ENCODE measurements at places on chromosomes 13 and 19. TPM values are rescaled to one million over a fixed set of nuclear protein-coding genes. Genes with fewer than 3 reads are reported as not detected.
A peak's percentile ranks its signal among the peaks of the same experiment; 100 is the strongest.

- peak; percentile 61 for DNase-seq
Measured at GRCh38 chr13:113584205-113584869, at the start of gene TFDP1. Gene TFDP1, plus strand, starts transcription at chr13:113584753. Its CDS starts 1,085 bp downstream, at chr13:113585838.

DNA sequence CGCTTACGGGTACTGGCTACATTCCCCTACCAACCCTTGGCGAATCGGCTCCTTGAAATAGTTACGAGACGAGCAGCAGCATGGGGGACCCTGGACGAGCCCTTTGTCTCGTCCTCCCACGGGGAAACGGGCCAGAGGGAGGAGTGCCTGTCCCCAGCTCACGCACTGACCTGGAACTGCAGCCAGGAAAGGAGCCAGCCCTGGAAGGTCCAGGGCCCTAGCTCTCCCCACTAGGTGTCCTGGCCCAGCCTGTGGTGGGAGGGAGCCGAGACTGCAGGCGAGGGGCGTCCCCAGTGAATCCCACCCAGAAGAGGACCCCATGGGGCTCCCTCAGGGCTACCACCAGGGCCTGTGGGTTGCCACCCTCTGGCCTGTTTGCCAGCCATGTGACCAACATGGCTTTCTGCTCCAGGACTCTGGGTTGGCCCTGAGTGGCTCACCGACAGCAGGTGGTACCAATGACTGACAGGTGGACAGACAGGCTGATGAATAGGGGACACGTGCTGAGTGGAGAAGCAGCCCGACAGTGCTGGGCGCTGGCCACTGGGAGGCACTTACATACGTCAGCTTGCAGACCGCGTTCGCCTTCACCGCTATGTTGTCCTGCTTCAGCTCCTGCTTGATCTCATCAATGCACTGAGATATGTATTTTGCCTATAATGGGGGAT is 13.2 kb downstream of the AP3D1 start:
- no peak for DNase-seq

- DNase-seq, result no peak
Measured at GRCh38 chr13:80371840-80372509, 31.0 kb upstream of the SPRY2 start.

DNA sequence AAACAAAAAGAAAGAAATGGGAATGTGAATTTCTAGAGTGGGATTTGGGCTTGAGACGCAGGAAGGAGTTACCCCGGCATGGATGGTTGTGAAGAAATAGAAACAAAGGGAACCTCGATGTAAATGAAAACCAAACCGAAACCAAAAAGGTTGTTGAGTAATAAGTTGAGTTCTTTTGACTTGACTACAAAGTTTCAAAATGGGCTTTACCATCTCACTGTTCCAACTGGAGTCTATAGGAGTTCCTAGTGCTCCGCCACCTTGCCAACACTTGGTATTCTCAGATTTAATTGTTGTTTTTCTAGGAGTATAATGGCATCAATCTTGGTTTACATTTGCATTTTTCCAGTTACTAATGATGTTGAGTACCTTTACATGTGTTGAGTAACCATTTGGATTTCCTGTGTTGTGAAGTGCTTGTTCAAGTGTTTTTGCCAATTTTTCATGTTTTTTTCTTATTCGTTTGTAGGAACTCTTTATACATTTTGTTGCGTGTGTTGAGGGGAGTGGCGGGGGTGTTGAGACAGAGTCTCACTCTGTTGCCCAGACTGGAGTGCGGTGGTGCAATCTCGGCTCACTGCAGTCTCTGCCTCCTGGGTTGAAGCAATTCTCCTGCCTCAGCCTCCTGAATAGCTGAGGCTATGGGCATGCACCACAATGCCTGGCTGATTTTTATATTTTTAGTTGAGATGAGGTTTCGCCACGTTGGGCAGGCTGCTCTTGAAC is 9.2 kb downstream of the UBE2S start:
- DNase-seq, result no peak

GRCh38 chr19:16586991-16587832 is 15.0 kb upstream of the SLC35E1 start:
- DNase-seq, result no peak

- no peak for DNase-seq
Measured at GRCh38 chr19:18955042-18955441, 14.0 kb upstream of the HOMER3 start.

DNA sequence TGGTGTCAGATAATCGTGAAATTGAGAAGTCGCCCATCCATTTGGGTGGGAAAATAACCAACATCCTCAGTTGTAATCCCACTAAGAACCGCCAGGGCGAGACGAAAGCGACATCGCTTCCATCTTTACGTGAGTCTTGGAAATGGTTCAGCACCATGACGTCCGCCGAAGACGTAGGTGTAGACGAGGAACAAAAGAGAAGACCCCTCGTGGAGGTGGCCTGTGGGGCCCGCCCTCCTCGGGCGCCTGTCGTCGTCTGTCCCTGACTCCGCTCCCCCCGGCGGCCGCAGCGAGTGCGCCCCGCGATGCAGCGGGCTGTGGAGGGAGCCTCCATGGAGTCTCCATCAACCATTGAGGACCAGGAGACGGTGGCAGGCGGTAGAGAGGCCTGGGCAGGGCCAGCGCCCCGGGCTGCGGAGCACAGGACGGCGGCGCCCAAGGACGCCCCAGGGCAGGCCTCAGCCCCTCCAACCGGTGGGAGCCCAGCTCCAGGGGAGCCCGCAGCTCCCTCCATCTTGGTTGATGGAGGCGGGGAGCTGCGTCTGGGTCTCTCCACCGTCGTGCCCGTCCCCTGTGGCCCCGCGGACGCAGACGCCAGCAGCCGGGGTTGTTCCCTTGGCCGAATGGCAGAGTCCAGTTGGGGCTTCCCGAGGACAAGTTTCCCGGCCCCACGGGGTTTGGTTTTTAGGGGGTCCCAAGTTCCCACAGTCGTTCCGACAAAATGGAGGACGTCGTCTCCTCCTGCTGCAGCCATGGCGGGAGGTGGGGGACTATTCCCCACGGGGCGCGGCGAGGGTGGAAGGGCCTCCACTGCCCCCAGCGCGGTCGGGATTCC is 990 bp upstream of the ZMYM2 start:
- peak; percentile 89 for DNase-seq

DNA sequence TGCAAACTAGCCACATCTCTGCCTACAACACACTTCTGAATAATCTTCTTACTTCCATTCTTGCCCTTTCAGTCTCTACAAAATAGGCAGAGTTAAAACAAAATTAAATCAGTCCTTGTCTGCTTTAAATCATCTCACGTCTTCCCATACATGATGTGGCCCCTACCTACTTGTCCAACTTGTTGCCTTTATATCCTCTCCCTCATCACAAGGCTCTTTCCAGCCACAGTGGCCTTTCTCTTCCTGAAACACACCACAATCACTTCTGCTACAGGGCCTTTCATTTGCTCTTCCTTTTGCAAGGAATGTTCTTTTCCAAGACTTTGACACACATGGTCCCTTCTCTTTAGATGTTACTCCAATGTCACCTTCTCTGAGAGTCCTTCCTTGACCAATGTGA is 1.7 kb downstream of the RBM26 start:
- DNase-seq, result no peak

GRCh38 chr13:41674246-41674645 is 216.9 kb downstream of the RGCC start:
- DNase-seq, result no peak

GRCh38 chr19:7619671-7620441 is 9.5 kb downstream of the XAB2 start:
- DNase-seq, result no peak

DNA sequence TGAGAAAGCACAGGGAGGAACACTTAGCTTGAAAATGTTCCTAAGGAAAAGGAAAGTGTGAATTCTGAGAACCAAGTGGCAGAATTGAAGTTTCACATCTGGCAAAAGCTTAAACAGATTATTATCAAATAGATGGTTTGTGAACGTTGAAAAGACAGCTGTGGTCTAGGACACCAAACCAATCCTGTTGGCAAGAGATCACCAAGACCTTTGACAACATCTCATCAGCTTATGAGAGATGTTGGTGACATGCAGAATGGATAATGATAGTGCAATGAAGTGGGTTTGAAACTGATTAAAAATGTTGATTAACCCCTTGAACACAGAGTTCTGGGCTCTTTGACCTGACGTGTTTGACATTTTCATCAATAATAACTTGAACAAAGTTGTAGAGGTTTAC is 74.6 kb upstream of the GPR183 start:
- DNase-seq, result no peak

DNA sequence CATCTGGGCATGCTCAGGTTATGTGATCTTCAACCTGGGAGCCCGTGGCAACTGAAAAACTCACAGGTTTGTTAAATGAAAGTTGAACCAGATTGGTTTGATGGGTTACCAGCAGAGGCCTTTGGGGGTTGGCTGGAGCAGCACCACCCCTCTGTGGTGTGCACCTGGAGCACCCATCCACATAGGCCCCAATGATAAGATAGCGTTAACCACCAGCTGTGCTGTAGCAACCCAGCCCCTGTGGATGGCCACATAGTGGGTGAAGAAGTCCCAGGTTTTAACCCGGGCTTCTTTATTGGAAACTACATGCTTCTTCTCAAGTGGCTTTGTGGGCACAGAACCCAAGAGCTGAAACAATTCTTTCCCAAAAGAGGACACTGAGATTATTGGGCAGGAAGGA is 22.6 kb upstream of the MTIF3 start:
- DNase-seq, result no peak

DNA sequence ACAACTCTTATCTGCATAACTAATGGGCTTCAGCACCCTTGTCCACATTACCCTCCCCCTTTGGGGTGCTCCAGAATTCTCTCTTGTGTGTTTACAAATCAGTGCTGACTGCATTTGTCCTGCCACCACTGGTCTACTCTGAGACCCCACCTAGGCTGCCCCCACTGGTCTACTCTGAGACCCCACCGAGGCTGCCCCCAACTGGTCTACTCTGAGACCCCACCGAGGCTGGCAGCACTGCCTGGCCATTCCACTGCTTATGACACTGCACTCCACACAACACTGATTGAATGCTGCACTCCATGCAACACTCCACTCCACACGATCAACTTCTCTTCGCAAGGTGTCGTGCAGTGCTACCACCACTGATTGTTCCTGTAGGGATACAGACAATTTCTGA is 1459.2 kb upstream of the SLC10A2 start:
- DNase-seq, result no peak

- DNase-seq, result no peak
Measured at GRCh38 chr19:33789344-33789743, 7.3 kb upstream of the KCTD15 start.

- peak; percentile 48 for DNase-seq
Measured at GRCh38 chr13:113924184-113924901, 49.5 kb downstream of the C13orf46 start.

DNA sequence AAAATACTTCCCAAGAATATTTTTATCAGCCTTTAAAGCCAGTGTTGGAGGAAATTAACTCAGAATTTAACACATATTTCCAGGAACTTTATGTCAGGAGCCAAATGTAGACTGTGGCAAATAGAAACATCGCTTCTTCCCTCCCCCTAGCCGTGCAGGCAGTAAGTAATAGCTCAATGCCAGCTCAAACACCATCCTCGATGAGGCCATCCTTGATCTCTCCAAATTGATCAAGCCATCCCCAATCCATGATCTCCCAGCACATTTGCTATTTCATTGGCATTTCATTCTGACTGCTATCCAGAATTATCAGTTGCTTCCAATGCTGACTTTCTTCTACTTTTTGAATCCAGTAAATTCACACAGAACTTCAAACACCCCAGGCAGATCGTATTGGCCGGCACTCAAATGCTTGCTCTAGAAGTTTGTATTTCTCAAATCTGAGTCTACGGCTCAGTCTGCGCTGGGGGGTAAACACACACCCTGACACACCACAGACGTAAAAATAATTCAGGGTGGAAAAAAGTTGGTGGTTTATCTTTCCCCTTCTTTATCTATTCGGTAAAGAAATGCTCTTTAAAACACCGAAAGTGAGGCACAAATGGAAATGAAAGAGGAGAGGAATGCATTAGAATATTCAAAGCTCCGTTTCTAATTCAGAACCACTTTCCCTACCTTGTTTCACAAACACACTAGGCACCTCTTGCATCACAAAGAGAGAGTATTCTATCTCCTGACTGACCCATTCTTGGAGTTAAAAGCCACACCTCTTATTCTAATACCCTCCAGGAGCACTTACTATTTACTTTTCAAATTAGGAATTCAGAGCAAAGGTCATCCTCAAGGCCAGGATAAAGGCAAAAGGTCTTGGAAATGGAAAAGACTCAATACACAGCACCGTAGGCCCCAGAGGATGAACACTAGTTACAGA is 991 bp downstream of the OBI1 start:
- DNase-seq, result no peak

DNA sequence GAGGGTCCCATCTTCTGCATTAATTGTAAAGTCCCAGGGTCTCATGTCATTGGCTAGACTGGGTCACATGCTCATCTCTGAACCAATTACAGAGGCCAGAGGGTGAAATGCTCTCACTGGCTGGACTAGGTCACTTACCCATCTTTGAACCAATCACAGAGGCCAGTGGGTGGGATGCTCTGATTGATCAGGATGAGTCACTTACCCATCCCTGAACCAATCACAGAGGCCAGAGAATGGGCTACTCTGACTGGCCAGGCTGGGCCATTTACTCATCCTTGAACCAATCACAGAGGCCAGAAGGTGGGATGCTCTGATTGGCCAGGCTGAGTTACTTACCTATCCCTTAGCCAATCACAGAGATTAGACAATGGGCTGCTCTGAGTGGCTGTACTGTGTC is 5.3 kb downstream of the MISP start:
- DNase-seq, result no peak

DNA sequence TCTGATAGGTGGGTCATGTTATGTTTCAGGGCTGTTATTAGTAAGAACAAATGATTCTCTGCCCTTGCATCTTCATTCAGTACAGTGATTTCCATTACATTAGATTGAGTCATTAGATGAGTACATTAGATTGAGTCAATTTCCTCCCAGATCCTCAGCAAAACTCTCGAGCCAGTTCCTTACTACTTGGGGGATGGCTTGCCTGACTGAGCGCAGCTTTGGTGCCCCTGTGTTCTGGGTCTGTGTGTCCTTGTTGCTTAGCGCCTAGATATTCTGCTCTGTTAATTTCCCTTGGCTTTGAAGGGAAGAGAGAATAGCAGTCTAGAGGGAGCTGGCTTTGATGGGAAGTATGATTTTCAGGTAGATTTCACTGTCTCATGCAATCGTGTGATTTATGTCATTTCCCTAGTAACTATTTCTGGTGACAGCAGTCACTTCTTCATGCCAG is 19.1 kb upstream of the SCEL start:
- no peak for DNase-seq

DNA sequence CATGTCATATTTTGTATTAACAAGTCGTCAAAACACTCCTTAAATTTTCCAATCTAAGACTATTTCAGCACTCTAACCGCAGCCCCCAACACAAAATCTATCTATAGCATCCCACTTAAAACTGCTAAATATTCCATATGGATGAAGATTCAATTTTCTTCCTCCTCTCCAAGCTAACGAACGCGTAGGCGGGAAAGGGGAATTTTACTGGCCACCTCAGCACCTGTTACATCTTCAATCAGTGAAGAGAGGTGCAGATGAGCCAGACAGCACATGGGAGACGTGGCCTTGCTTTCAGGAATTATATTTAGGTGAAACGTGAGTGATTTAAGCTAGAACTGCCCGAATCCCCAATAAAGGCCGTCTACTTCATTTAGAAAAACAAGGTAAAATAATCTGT is 1.1 kb downstream of the RBM26 start:
- no peak for DNase-seq

Gene ZNF667
- total RNA-seq, result 5.3 TPM

Gene SLC25A41
- total RNA-seq, result not detected

Gene ICAM4
- total RNA-seq, result not detected

Gene URI1
- total RNA-seq, result 34.7 TPM

Gene THSD8
- total RNA-seq, result not detected

Gene ZNF726
- not detected for total RNA-seq

Gene IZUMO2
- total RNA-seq, result not detected

Gene ZNF787
- total RNA-seq, result 11.8 TPM

Gene BRCA2
- 0.15 TPM for total RNA-seq

Gene POU2F2
- total RNA-seq, result 0.11 TPM

Gene C19orf18
- total RNA-seq, result 1.7 TPM

Gene THSD1
- total RNA-seq, result 6.5 TPM

All from right atrium auricular region (tissue), 2 donors.